ENCODE measurements at places on chromosomes 3 and 15.

GRCh38 chr15:39167164-39168058 is 413.5 kb upstream of the THBS1 start:
- no peak overlapping the region for H3K27ac ChIP-seq
- no peaks in the 10 kb centered on the region for H3K4me1 ChIP-seq
- peaks cover 27% of the 10 kb centered on the region for H3K27me3 ChIP-seq
- H3K36me3 ChIP-seq = no peaks in the 10 kb centered on the region

- peaks cover 44% of the 10 kb centered on the region for H3K4me1 ChIP-seq
- H3K4me3 ChIP-seq = peak overlapping the region; percentile 73
- no peaks in the 10 kb centered on the region for H3K27me3 ChIP-seq
- DNase-seq = no peak
These were observed 528 bp upstream of the TATDN2 start for GRCh38 chr3:10247679-10248183.

GRCh38 chr3:10722911-10723310 is 93.1 kb upstream of the SLC6A11 start:
- no peaks in the 10 kb centered on the region for H3K36me3 ChIP-seq
- H3K27ac ChIP-seq = no peak overlapping the region
- peaks cover 2% of the 10 kb centered on the region for H3K27me3 ChIP-seq
- H3K4me1 ChIP-seq = no peaks in the 10 kb centered on the region
- no peak overlapping the region for H3K4me3 ChIP-seq

- no peak overlapping the region for H3K4me3 ChIP-seq
- no peaks in the 10 kb centered on the region for H3K27me3 ChIP-seq
- DNase-seq = no peak
- peak overlapping the region; percentile 46 for H3K27ac ChIP-seq
- H3K36me3 ChIP-seq = peaks cover 2% of the 10 kb centered on the region
- H3K4me1 ChIP-seq = peaks cover 30% of the 10 kb centered on the region
These were observed 227.2 kb downstream of the ADAMTS17 start for GRCh38 chr15:100114571-100114970.

- no peaks in the 10 kb centered on the region for H3K36me3 ChIP-seq
- H3K27me3 ChIP-seq = no peaks in the 10 kb centered on the region
- no peak overlapping the region for H3K27ac ChIP-seq
- H3K4me1 ChIP-seq = no peaks in the 10 kb centered on the region
- DNase-seq = no peak
- no peak overlapping the region for H3K4me3 ChIP-seq
These were observed 40.0 kb downstream of the WNT7A start for GRCh38 chr3:13839726-13840340.

GRCh38 chr15:40792394-40792793 is 14.5 kb upstream of the ZFYVE19 start:
- peaks cover 15% of the 10 kb centered on the region for H3K4me1 ChIP-seq
- no peaks in the 10 kb centered on the region for H3K27me3 ChIP-seq
- no peak for DNase-seq
- H3K4me3 ChIP-seq = no peak overlapping the region
- peaks cover 6% of the 10 kb centered on the region for H3K36me3 ChIP-seq

DNA sequence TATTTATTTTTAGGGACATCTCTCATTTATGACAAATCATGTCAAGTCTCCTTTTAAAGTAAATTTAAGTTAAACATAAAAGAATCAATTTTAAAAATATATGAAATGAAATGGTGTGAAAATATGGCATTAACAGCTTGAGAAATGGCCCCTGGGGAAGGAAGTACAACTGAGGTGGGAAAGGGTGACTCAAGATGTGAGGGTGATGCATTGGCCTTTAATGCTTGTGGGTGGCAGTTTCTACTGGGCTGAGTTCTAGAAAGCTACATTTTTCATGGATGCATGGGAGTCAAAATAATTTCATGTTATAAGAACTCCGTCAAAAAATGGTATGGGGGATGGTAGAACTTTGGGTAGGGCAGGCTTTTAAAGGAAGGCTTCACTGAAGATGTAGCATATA is 708.8 kb upstream of the CFAP20DC start:
- H3K27ac ChIP-seq = peak overlapping the region; percentile 14
- no peak overlapping the region for H3K4me3 ChIP-seq
- H3K36me3 ChIP-seq = peaks cover 1% of the 10 kb centered on the region
- H3K4me1 ChIP-seq = peaks cover 50% of the 10 kb centered on the region
